ENCODE measurements at places on chromosomes 6 and 20.

DNA sequence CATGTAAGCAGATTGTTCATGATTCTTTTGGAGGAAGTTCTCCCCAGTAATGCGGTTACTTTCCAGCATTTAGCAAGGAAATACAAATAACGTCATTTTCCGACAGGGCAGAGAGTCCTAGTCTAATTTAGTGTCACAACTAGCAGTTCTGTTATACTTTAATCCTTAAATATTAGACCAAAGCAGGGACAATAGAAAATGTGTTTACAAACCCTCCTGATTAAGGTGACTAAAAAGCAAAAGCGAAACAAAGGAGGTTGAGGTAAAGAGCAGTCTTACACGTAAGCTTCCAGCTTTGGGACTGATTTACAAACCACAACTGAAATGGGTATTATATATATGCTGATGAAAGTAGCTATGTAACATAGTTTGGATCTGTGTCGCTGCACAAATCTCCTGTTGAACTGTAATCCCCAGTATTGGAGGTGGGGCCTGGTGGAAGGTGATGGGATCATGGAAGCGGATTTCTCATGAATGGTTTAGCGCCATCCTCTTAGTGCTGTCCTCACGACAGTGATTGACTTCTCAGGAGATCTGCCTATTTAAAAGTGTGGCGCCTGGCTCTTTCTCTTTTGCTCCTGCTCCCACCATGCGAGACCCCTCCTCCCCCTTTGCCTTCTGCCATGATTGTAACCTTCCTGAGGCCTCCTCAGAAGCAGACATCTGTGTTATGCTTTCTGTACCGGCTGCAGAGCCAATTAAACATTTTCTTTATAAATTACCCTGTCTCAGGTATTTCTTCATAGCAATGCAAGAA is 81.9 kb downstream of the PLCB1 start:
- no peak for DNase-seq

- no peak for DNase-seq
Measured at GRCh38 chr6:47822856-47823554, 41.2 kb downstream of the OPN5 start.

GRCh38 chr6:28661097-28661713 is 135.5 kb downstream of the GPX5 start:
- no peak for DNase-seq

- DNase-seq, result no peak
Measured at GRCh38 chr20:53809217-53809616, 215.6 kb upstream of the ZNF217 start.

GRCh38 chr6:72081871-72082270 is 195.5 kb downstream of the RIMS1 start:
- no peak for DNase-seq

- no peak for DNase-seq
Measured at GRCh38 chr20:23727016-23727415, 23.7 kb downstream of the CST1 start.

GRCh38 chr6:169957351-169957963 is 206.0 kb downstream of the ERMARD start:
- no peak for DNase-seq

DNA sequence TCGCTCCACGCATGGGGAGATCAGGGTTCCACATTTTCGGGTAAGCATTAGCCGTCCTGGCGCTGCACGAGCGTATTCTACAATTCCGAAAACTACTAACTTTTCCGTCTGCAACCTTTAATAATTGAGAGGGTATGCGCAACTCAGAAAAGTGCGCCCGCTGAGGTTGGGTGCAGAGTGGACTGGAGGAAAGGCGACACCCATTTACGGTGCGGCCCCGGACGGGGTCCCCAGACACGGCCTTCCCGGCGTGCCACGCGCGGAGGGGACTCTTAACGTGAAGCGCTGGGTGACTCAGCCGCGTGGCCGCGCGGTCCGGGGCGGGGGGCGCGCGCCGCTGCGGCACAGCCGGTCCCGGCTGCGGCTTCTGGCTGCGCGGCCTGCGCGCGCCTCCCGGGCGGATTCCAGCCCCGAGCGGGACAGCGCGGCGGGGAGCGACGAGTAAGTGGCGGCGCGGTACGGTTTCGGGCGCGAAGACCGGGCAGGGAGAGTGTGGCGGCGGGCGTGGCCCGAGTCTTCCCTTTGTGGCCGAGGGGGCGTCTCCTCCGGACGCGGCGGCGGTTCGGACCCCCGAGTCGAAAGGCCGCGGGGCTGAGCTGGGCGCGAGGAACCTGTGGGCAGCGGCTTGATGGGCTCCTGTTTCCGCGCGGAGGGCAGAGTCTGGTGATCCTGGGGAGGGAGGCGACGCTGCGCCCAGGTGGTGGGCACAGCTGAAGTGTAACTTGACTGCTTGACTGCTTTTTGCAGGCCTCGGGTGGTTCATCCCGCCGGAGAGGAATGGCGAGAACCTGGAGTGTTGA is at the start of the genes KCTD20 and PXT1:
Gene KCTD20 (plus strand): TSS at position 330 of the 800 bp plus-strand sequence. CDS start 27,098 bp downstream, outside the sequence.
Gene PXT1 (minus strand): TSS at position 184 of the 800 bp plus-strand sequence. CDS start 16,772 bp downstream, outside the sequence.
- peak; percentile 89 for DNase-seq

- no peak for DNase-seq
Measured at GRCh38 chr6:15020119-15020770, 225.6 kb upstream of the JARID2 start.

DNA sequence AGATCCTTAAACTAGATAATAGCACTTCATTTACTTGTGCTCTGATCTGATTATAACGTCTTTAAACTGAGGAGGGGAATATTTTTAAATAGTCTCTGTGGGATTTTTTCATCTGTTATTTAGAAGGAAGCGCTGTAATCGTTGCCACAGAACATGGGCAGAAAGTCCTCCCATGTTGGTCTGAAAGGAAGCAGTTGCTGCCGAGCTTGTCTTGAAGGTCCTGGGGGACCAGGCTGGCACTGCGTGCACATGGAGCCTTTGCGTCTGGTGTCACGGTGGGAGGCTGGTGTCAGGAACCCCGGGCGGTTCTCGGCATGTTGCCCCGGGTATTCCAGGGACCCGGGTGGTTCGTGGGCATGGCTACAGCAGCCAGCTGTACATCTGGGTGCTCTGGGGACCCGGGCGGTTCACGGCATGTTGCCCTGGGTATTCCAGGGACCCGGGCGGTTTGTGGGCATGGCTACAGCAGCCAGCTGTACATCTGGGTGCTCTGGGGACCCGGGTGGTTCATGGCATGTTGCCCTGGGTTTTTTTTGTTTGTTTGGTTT is 11.5 kb downstream of the TPD52L2 start:
- DNase-seq, result no peak

- DNase-seq, result no peak
Measured at GRCh38 chr6:112853162-112853561, 506.0 kb downstream of the RFPL4B start.

DNA sequence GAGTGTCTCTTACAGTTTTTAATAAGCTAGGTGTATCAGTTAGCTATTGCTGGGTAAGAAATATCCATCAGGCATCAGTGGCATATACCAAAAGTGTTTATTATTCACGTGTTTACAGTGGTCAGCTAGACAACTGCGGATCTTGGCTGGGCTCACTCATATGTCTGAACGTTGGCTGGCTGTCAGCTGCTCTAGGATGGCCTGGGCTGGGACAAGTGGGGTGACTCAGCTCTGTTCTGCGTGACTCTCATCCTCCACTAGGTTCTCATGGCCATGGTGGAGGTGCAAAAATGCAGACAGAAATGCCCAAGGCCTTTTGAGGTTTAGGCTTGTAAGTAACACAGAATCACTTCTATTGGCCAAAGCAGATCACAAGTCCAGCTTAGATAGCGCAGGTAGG is 22.0 kb downstream of the ZNF341 start:
- DNase-seq, result no peak

Data from NK-92 treated with Interleukin-12 subunit alpha and Interleukin-12 subunit beta, amount 100 ng/mL, for 24 hours (cell line).